Breast epithelium (tissue), 4 donors: ENCODE measurements at places on chromosomes 1 and 21. TPM values are rescaled to one million over a fixed set of nuclear protein-coding genes. Genes with fewer than 3 reads are reported as not detected.
A peak's percentile ranks its signal among the peaks of the same experiment; 100 is the strongest.

DNA sequence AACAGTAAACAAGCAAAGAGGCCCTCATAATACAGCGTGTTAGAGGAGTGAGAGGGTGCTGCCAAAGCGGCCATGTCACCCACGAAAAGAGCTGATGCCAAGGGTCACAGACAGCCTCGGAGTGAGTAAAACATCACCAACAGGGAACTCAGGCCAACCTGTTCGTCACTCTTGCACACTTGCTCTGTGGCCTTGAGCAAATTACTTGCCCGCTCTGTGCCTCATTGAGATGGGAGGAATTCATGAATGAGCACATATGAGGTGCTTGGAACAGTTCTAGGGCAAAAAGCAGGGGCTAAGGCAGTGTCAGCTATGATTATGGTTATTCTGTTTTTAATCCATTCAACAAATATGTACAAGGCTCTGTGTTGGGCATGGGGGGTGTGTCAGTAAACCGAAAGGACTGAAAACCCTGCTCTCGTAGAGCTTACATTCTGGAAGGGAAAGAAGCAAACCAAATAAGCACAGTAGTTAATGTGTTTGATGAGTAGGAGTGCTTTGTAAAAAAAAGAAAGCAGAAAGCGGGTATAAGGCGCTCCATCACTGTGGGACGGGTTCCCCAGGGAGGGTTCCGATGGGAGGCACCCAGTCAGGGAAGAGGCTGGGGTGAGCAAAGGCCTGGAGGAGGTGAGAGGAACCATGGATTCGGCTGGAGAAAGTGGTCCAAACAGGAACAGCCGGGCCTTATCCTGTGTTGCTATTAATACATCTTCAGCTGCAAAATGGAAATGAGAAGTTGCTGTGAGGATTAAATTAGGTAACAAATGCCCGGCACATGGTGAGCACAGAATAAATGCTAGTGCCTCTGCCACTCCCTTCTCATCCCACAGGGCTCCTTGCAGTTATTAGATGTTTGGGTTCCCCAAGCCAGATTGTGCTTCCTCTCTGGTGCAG, 39.5 kb upstream of the RD3 start:
- DNase-seq = no peak
- no peak overlapping the region for H3K4me3 ChIP-seq
- H3K36me3 ChIP-seq = no peaks in the 10 kb centered on the region
- no peak overlapping the region for H3K27ac ChIP-seq
- no peaks in the 10 kb centered on the region for H3K27me3 ChIP-seq
- no peaks in the 10 kb centered on the region for H3K4me1 ChIP-seq

DNA sequence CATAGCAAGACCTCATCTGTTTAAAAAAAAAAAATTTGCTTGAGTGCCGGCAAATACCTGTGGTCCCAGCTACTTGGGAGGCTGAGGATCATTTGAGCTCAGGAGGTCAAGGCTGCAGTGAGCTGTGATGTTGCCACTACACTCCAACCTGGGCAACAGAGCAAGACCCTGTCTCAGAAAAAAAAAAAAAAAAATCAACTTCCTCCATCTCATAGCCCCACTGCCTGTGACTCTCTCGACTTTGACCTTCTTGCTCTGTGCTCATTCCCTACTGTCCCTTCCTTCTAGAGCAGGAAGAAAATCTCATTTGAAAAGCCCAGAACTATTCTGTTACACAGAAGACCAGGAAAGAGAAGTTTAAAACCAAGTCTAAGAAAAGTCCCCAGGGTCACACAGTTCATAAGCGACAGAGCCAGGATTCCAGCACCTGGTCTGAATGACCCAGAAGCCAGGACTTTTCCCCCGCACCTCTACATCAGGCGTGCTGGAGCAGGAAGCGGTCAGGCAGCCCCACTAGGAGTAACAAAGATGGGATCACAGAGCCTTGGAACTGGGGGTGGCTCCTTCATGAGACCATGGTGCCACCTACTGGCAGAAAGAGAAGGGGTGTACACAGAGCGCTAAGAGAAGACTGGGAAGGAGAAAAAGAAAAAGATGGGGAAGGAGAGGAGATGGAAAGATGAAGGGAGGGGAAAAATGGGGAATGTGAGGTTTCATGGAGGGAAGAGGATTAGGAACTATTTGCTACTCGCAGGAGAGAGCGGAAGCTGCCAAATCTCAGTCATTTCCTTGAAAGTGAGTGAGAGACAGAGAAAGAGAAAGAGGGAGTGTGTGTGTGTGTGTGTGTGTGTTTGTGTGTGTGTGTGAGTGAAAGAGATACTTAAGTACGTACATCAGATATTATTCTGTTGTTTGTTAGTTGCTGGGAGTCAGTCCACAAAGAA, 3.1 kb upstream of the P3R3URF start:
- peak overlapping the region; percentile 77 for H3K27ac ChIP-seq
- no peaks in the 10 kb centered on the region for H3K36me3 ChIP-seq
- no peak overlapping the region for H3K4me3 ChIP-seq
- DNase-seq = peak; percentile 85
- H3K4me1 ChIP-seq = peaks cover 16% of the 10 kb centered on the region

DNA sequence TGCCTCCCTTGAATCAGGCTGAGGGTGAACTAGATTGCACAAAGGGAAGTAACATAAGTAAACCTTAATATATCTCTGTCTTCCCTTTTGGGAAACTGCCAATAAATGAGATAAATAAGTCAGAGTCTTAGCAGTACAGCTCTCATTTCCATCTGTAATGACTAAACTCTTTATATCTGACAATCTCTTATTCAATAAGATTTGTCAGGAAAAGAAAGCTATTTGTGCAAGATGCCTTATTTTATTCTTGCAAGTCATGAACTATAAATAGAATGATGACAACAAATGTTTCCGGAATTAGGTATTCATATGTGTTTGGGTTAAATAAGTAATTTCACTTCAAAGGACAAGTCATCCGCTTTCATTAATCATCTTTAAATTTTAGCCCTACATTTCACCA, 229.2 kb downstream of the PTGER3 start:
- no peak overlapping the region for H3K27ac ChIP-seq
- H3K4me3 ChIP-seq = no peak overlapping the region
- no peak for DNase-seq
- H3K27me3 ChIP-seq = no peaks in the 10 kb centered on the region
- H3K36me3 ChIP-seq = no peaks in the 10 kb centered on the region
- H3K4me1 ChIP-seq = no peaks in the 10 kb centered on the region

DNA sequence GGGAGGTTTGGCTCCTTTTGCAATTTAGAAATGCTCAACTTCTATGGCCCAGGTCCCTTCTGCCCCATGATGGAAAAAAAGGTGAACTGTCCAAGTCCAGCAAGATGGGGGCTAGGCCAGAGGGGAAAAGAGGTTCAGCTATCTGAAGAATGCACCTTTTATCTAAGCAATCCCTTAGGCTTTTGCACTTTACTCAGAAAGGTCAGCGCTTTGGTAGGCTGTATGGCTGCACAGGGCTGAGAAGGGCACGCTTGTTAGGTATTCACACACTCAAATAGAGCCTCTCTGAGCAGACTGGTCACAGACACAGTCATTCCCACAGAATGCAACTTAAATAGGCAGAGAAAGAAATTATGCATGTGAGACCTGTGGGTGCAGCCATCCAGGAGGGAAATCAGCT, 31.0 kb downstream of the KANK4 start:
- H3K27ac ChIP-seq = no peak overlapping the region
- no peak overlapping the region for H3K4me3 ChIP-seq
- H3K36me3 ChIP-seq = no peaks in the 10 kb centered on the region
- H3K27me3 ChIP-seq = no peaks in the 10 kb centered on the region

- H3K36me3 ChIP-seq = no peaks in the 10 kb centered on the region
- H3K4me1 ChIP-seq = no peaks in the 10 kb centered on the region
- no peak overlapping the region for H3K4me3 ChIP-seq
- no peak overlapping the region for H3K27ac ChIP-seq
- DNase-seq = no peak
- no peaks in the 10 kb centered on the region for H3K27me3 ChIP-seq
Observed at GRCh38 chr1:113353580-113353979, 36.7 kb upstream of the MAGI3 start.

GRCh38 chr1:38827318-38827717, 32.3 kb downstream of the RRAGC start:
- DNase-seq = no peak
- no peaks in the 10 kb centered on the region for H3K4me1 ChIP-seq
- no peak overlapping the region for H3K4me3 ChIP-seq
- H3K36me3 ChIP-seq = no peaks in the 10 kb centered on the region

DNA sequence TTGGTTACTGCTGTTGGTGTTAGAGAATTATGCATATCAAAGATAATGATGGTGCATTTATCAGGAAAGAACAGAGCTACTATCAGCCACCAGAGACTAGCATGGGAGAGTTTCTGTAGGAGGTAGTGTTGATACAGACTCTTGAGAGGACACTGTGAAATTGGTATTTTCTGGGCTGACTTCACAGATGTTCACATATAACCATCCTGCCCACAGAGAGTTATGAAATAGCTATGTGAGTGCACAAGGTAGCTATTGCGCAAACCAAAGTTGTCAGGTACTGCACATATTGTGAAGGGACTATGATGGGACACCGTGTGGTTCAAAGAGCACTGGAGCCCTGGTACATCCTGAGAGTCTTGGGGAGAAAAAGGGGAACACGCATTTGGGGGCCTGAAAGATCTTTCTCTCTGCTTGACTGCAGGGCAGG, 1.4 kb upstream of the TLCD4 start:
- no peak for DNase-seq
- H3K27ac ChIP-seq = no peak overlapping the region
- no peaks in the 10 kb centered on the region for H3K27me3 ChIP-seq

- H3K27me3 ChIP-seq = no peaks in the 10 kb centered on the region
- H3K36me3 ChIP-seq = no peaks in the 10 kb centered on the region
- DNase-seq = no peak
- no peaks in the 10 kb centered on the region for H3K4me1 ChIP-seq
Observed at GRCh38 chr1:7410156-7410555, 360.9 kb upstream of the VAMP3 start.

- H3K4me3 ChIP-seq = no peak overlapping the region
- H3K27ac ChIP-seq = no peak overlapping the region
- peaks cover 9% of the 10 kb centered on the region for H3K36me3 ChIP-seq
Observed at GRCh38 chr1:119953266-119953998, 57.1 kb upstream of the ADAM30 start.

GRCh38 chr1:93692451-93692861, 10.8 kb upstream of the BCAR3 start:
- H3K36me3 ChIP-seq = no peaks in the 10 kb centered on the region
- no peaks in the 10 kb centered on the region for H3K4me1 ChIP-seq
- no peak overlapping the region for H3K4me3 ChIP-seq
- no peak for DNase-seq

DNA sequence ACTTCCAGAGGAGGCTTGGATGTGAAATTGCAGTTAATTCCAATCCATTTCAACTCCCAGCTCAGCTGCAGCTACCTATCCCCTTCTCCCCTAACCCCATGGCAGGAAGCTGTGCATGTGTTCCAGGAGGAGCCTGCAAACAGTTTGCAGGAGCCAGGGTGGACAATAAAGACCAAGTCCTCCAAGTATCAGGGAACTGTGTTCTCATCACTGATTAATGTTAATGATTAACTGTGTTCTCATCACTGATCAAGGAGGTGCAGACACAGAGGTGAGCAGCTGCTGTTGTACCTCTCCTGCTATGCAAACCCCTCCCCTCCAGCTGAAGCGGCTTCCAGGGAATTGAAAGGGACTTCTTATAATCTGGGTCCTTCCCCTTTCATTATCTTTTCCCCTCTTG, 19.2 kb downstream of the CLDN19 start:
- H3K4me3 ChIP-seq = no peak overlapping the region
- no peak overlapping the region for H3K27ac ChIP-seq
- H3K4me1 ChIP-seq = no peaks in the 10 kb centered on the region

The ADAM30 gene
- not detected for total RNA-seq
